AG09309 (cell line): ENCODE measurements at places on chromosomes 11 and 22.

GRCh38 chr11:123318623-123319022, 111.4 kb upstream of the GRAMD1B start:
- DNase-seq, result no peak

- DNase-seq, result no peak
Observed at GRCh38 chr11:76175783-76176182, 30.5 kb downstream of the WNT11 start.

DNA sequence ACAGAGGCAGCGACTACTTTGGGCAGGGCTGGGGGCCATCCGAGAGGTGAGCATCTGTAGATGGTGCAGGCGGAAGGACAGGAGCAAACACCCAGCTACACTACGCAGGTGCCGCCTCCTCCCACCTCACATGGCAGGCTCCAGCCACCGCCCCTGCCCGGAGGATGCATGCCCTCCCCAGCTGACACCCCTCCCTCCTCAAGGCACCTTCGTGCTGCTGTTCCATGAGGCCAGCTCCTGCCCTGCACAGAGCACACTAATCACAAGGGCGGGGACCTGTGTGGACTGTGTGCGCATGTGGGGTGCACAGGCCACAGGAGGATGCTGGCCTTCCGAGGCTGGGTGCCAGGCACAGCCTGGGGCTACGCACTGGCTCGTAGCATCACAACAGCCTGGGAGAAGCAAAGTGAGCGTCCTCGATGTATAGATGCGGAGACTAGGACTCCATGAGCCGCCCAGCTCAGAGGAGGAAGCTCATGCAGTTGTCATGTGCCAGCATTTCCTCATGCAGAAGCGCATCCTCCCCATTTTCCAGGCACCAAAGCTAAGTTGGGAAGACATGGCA, 32.8 kb upstream of the HMOX1 start:
- DNase-seq, result no peak

GRCh38 chr11:108237058-108237481, 14.2 kb downstream of the ATM start:
- DNase-seq, result no peak

DNA sequence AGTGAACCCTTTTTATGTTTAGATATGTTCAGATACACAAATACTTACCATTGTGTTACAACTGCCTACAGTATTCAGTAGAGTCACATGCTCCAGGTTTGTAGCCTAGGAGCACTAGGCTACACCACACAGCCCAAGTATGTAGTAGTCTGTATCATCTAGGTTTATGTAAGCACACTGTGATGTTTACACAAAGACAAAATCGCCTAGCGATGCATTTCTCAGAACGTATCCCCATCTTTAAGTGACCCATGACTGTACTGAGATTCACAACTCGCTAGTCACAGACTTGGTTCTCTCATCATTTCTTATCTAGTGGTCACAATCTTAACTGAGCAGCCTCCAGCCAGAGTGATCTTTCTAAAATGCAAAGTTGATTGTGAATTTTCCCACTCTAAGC, 119.2 kb downstream of the RASSF10 start:
- DNase-seq, result no peak

- no peak for DNase-seq
Observed at GRCh38 chr11:61292356-61292755, 2.8 kb downstream of the VWCE start.

GRCh38 chr11:19426756-19427403, 186.1 kb upstream of the E2F8 start:
- DNase-seq, result no peak

- no peak for DNase-seq
Observed at GRCh38 chr11:29351301-29351873, 665.4 kb downstream of the KCNA4 start.

GRCh38 chr22:43689356-43689755, 122.7 kb downstream of the EFCAB6 start:
- DNase-seq, result no peak

DNA sequence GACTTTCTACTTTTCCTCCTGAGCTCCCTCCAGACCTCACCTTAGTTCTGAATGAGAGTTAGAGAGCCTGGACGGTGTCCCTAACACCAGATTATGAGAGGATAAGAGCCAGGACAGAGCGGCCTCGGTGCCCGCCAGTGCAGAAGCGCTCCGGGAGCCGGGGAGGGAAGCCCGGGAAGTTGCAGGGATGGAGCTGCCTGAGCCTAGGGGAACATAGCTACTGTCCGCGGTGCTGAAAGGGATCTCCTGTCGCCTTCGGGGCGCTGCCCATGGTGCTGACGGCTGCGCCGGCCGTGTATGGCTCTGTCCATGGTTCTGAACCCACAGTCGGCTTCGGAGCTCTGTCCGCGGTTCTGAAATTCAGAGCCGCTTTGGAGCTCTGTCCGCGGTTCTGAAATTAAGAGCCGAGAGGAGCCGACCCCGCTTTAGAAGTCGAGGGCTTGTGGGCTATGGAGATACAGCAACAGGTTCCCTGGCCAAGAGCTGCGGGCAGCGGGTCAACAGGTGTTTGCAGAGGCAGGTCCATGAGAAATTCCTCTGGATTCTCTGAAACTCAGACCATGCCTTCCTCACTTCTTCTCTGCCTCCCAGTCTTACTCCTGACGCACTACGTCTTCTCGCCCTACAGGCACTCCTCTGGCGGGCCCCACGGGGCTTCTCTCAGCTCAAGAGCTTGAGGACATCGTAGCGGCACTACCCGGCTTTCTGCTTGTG, 814 bp downstream of the NPAS4 start:
- peak; percentile 67 for DNase-seq

- DNase-seq, result no peak
Observed at GRCh38 chr11:93073508-93074280, 104.2 kb downstream of the MTNR1B start.

DNA sequence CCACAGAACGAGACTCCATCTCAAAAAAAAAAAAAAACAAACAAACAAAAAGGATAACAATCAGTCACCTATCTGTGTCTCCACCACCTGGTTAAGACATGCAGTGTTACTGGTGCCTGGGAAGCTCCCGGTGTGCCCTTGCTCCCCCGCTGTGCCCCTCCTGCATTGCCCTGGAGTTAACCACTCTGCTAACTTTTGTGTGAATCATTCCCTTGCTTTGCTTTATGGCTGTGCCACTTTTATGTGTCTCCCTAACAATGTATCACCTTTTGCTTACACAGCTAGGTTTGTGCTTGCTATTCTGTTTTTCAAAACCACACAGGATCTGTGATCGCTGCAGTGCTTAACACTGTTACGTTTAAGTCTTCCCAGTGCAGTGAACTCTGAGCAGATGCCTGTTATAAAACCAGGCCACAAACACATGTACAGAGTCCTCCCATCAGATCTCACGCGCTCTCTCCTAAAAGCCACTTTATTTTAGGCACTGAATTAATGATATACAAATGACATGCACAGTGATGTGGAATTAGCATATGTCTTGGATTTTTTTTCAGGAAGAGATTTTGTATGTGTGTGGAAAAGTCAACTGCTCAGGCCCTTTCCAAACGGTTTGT, 69.9 kb downstream of the BUD13 start:
- no peak for DNase-seq

DNA sequence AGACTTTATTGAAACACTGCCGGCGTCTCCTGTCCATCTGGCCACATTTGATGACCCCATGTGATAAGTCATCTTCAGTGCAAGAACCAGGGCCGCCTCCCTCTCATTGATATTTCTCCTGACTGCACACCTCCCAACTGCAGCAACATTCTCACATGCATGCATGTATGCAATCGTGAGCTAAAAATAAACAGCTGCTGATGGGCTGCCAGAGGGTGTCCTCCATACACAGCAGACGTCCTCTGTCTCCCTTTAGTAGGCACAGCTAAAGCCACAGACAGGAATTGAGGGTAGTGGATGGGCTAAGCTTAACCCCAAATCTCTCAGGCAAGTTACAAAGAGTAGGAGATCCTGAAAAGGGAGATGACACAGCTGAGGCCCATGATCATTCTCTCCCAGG, 106.7 kb upstream of the HSD17B12 start:
- DNase-seq, result no peak

GRCh38 chr11:102268083-102268984, 49.0 kb upstream of the BIRC3 start:
- DNase-seq, result no peak

DNA sequence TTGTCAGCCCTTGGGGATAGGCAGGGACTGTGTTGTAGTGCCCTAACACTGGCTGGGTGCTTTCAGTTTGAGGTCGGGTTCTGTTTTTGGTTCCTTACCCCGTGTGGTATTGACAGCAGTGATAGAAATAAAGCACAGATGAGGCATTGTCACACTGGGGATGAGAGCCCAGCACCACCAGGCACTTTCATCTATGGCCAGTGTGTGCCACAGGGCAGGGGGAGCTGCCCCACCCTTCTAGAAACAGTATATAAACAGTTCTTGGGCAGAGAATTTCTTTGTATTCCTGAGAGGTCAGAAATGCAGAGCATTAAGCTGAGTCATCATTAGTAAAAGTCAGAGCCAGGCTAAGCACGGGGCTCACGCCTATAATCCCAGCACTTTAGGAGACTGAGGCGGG, 23.1 kb upstream of the CDC42EP2 start:
- DNase-seq, result no peak
